ENCODE measurements at places on chromosomes 1 and 21.
A peak's percentile ranks its signal among the peaks of the same experiment; 100 is the strongest.

GRCh38 chr1:41239988-41240610 lies 2.0 kb downstream of the SCMH1 start:
- peak; percentile 47 for DNase-seq

DNA sequence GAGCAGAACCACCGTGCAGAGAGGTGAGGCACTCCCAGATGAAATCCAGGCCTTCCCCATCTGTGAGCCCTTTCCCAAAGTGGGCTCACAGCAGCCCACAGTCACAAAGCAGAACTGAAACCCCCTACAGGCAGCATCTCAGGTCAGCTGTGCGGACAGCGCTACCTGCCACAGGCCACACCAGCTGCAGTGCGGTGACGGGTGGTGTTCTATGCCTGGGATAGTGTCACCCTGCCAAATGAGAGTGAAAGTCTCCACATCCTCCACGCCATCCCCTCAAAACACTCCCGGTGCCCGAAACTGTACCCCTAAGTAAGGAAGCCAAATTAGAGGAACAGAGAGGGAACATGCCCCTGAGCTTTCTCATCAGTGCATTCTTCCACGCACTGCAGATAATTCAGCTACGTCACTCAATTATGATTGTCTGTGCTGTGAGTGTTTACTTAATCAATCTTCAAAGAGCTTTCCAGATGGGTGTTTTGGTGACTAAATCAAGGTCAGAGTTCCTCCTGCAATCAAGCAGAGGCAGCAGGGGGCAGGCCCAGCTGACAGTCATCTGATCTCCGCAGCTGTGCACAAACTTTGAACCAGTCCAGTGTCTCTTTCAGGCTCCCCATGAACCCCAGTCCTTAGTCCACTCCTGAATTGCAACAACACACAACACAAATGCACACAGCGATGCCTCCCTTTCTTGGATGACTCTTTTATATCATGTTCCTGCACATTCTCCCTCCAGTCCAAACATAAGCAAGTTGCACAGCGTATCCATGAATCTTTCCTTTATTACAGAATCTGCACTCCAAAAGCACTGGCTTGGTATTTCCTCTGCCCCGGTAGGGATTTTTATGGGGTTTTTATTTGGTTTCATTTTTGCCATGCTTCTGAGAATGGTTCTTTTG lies 150.0 kb downstream of the TOMM20 start:
- peak; percentile 90 for DNase-seq

DNA sequence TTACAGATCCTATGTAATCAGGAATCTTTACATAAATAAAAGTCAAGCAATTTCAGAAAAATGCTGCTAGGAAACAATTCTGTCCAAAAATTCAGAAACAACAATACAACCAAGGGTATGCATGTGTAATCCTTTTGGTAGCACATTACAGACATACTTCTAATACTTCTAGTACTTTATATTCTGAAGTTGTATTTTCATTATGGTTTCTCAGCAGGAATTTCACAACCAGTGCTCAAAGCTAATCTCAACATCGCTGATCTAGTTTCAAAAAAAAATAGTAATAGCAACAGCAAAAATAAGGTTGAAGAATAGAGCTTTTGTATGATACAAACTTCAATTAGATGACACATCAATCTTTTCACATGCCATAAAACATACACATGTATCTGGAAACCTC lies 545.2 kb downstream of the LTN1 start:
- DNase-seq: no peak

- no peak for DNase-seq
Measured at GRCh38 chr1:40599926-40600325, 65.6 kb downstream of the RIMS3 start.

DNA sequence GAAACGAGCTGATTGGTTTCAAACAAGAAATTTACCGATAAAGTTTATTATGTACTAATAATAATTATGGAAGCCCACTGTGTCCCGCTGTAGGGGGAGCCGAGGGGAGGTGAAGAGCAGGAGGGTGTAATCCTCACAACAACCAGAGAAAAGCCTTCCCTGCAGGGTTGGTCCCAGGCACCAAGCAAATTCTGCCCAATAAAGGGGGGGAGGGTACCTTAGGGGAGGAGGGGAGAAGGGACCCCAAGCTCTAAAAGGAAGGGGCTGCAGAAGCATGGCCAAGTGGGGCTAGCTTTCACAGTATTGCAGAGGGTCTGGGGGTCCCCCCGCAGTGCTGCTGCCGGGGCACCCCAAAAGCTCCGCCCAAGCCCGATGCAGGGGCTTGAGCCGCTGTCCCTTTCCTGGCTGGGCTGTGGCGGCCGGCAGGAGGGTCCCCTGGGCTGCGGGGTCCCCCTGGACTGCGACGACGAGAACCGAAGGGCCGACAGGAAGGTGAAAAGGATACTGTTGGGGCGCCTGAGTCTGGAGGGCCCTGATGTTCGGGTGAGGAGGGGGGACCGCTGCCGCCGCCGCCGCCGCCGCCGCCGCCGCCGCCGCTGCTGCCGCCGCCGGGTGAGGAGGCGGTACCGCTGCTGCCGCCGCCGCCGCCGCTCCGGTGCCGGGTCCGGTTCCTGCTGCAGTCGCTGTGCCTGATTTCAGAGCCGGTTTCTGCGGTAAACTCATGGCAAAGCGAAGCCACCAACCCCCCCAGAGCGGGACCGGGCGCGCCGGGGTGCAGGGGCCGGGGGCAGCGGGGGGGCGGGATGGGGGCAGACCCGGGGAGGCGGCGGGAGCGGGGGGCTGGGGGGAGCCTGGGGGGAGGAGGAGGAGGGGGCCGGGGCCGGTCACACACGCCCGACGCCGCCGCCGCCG lies 771 bp downstream of the EIF4G3 start:
- DNase-seq: peak; percentile 48

- DNase-seq: no peak
Measured at GRCh38 chr1:116807394-116808199, 53.4 kb downstream of the CD2 start.

DNA sequence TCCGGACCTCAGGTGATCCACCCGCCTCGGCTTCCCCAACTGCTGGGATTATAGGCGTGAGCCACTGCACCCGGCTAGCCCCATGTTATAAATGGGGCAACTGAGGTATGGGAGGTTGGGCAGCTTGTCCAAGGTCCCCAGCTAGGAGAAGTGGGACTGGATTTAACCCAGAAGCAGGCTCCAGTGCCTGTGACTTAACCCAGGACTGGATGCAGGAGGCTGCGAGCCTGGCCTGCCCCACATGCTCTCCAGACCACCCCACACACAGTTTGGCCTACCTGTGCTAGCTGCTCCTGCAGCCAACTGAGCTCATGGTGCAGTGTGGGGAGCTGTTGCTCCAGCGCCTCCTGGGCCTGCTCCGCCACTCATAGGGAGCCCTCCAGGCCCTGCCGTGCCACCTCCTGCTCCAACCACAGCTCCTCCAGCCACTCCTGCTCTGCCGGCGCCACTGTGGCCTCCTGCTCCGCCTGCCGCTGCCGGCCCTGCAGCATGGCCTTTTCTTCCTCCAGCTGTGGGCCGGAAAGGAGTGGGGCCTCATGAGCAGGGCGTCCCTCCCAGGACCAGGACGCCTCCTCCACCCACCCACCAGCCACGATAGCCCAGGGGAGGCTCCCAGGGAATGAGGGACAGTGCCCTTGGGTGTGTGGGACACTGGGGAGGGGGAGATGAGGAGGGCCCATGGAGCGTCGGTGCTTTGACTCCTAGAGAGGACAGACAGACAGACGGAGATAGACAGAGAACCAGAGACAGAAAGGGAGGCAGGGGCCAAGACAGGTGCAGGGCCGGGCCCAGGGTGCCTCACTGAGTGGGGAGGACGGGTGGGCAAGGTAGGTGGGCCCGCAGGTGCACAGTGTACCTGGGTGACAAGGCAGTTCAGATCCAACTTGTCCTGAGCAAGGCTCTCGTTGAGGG lies 12.4 kb upstream of the NBPF1 start:
- no peak for DNase-seq

- no peak for DNase-seq
Measured at GRCh38 chr1:37685722-37686121, 6.6 kb upstream of the CDCA8 start.

GRCh38 chr1:175319912-175320230 lies 127.3 kb upstream of the KIAA0040 start:
- DNase-seq: no peak

GRCh38 chr1:112618114-112618720 lies 724 bp downstream of the ST7L start:
- DNase-seq: no peak

DNA sequence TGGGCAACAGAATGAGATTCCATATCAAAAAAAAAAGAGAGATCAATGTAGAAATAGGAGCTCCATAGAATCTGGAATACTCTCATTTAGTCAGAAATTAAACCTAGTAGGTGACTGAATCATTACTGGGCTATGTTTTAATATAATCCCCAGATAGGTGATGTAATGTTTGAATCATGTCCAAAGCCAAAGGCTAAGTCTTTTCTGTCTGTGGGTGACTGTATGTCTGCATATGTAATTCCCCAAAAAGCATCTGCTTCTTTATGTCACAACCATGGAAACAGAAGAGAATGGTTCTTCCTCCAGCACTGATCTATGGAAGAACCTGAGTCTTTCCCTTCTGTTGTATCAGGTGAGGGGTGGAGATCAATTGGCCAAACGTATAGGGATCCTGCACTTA lies 5.8 kb downstream of the LAMC2 start:
- DNase-seq: no peak

DNA sequence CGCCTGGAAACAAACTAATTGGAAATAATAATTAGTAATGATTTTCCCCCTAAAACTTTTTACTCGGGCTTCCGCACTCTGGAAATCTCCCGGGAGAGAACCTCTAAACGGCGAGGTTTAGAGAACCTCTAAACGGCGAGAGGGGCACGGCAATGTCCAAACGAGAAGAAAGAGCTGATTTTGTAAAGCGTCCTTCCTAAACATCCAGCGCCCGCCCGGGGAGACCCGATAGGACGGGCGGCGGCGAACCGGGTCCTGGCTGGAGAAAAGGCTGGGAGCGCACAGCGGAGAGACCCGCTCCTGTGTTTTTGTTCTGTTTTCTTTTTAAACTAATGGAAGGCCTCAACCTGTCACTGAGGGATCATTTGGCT lies 1.6 kb downstream of the PAX7 start:
- DNase-seq: no peak

DNA sequence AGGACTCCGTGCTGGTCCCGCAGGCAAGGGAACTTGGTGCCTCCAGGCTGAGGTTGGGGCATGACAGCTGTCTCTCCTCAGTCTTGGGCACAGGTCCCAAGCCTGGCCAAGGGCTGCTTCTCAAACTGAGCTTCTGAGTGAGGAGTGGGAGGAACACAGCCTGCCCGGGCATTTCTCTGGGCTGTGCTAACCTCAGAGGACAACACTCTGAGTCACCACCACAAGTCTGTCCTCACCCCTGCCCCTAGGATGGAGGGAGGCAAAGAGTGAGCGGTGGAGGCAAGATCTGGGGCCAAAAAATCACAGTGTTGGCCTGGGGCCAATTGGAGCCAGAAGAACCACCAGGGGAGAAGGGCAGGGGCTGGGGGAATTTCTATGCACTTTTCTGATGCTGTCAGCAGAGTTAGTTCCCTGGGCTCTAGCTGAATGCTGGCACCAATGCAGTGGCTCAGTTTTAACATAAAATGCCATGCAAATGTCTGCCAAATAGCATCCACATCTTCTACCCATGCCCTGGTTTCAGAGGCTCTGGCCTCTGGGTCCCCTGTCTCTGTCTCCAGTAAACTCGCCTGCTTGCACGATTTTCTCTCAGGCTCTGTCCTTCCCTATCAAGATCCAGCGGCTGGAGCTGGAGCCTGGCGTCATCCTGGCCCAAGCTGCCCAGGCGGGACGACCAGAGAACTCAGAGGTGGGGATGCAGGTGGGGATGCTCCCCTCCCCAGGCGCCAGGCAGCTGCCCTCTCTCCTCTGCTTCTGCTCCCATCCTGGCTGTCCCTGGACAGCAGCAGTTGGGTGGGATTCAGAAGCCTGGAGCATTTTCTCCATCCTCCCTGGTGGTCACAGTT lies 11.0 kb upstream of the CDK18 start:
- no peak for DNase-seq

DNA sequence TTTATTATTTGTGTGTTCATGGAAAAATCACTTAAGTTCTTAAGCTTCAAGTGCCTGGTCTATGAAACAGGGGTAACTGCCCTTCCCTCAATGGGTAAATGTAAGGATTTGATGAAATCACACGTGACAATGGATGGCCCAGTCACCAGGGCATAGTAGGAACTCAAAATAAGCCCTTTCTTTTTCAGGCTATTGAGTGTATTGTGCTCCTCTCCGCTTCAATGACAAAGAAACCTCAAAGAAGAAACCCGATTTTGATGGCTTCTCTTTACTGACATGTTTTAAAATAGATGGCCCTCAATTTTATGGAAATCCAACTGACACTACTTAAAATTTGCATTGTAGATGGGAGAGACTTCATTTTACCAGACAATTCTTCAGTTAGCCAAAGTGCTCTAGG lies 543.5 kb downstream of the OMA1 start:
- DNase-seq: no peak

DNA sequence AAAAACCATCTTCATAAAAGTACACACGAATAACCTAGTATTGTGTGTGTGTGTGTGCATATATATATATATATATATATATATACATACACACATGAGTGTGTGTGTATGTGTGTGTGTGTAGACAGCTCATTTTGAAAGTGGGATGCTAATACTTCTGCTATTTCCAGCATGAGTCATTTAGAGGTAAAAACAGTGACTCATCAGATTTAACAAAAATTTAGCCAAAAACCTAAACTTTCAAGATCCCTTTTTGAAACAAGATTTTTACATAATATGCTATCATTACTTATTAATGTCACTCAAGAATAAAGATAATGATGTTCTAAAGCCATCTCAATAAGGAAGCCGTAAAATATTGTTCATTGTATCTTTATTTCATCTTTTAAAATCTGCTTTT lies 35.6 kb upstream of the ADGRL4 start:
- peak; percentile 48 for DNase-seq

GRCh38 chr1:117523111-117523510 lies 82.7 kb upstream of the TENT5C start:
- no peak for DNase-seq

DNA sequence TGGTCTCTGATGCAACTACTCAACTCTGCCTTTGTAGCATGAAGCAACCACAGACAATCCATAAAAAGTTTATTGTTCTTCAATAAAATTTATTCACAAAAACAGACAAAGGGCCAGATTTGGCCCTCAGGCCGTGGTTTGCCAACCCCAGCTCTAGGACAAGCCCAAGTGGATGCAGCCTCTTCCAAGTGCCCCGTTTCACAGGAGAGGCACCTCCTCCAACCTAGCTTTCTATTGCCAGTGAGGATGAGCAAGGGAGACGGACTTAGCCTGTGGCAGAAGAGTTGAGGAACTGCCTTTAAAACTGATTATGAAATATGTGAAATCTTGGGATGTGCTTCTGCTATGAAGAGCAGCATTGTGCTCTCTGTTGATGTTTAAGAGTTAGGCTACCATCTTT lies 105.4 kb downstream of the PSMG1 start:
- DNase-seq: no peak

GRCh38 chr1:93414749-93415148 lies 33.2 kb upstream of the FNBP1L start:
- DNase-seq: no peak

- no peak for DNase-seq
Measured at GRCh38 chr1:236416165-236416564, 22.1 kb downstream of the EDARADD start.

DNA sequence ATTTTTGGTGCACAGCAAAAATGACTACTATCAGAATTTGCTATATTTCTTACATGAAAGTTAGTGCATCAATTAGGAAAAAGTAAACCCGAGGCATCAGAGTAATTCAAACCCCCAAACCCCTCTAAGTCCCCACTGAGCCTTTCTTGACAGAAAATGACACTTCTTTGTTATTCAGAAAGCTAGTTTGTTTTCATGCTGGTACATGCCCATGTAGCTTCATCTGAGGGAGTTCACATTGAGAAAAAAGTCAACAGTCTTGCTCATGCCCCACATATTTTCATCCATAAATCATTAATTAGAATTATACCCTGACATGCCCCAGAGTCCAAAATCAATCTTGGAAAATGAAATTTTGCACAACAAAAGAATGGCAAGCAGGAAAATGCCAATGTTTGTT lies 39.9 kb upstream of the PDC start:
- no peak for DNase-seq
